ENCODE measurements at places on chromosomes 2 and 18. TPM values are rescaled to one million over a fixed set of nuclear protein-coding genes. Genes with fewer than 3 reads are reported as not detected.

- DNase-seq, result no peak
Measured at GRCh38 chr2:100584816-100585215, 22.0 kb downstream of the PDCL3 start.

DNA sequence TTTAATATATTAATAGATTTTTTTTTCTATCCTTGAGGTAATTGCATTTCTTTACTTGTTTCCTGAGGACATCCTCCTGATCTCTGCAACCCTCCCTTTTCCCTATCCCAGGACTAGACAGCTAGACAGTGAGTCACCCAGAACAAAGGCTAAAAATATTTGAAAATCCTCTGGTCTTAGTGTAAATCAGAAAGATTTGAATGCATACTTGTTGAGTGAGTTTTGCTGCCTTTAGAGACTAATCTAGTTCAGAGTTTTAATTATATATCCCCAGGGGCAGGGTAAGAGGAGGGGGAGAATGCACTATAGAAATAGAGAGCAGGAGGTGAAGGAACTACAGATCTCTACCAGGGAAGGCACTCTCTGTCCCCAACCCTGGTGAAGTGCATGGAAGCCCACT is 202.3 kb upstream of the TCF4 start:
- no peak for DNase-seq

- no peak for DNase-seq
Measured at GRCh38 chr2:227058888-227059399, 105.1 kb downstream of the COL4A4 start.

DNA sequence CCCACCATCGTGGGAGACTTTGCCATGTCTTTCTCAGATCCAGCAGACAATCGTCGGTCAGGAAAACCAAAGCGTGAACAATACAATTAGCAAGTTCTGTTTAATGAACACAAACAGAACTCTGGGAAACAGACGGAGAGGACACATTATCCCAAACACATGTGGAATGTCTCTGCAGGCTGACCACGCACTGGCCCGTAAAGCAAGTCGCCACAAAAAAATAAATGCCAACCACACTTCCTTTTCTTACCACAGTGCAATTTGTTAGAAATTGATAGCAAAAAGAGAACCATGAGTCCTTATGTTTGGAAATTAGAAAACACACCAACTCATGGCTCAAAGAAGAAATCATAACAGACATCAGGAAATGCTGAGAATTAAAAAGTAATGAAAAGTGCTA is 210.9 kb downstream of the TWIST2 start:
- DNase-seq, result no peak

- DNase-seq, result no peak
Measured at GRCh38 chr2:147374423-147374811, 470.4 kb upstream of the ACVR2A start.

DNA sequence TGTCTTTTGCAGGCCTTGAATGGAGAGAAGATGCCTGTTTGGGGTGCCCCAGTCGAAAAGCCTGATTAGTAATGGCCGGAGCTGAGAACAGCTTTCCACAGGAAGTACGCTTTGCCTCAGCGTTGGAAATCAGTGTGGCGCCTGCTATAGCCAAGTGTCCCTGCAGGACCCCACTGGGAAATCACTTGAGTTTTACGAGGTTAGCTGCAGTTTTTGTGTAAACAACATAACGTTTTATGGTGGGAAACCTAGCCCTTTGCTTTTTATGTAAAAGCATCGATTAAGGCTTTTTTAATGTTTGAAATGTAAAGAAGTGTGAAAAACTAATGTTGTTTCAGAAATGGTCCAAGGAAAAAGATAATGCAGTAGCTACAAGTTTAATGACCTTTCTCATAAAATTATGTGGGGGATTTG is 234.2 kb downstream of the TTC32 start:
- no peak for DNase-seq

- DNase-seq, result no peak
Measured at GRCh38 chr18:58230438-58231179, 186.6 kb downstream of the NEDD4L start.

GRCh38 chr2:239245872-239246721 is 154.7 kb downstream of the HDAC4 start:
- no peak for DNase-seq

DNA sequence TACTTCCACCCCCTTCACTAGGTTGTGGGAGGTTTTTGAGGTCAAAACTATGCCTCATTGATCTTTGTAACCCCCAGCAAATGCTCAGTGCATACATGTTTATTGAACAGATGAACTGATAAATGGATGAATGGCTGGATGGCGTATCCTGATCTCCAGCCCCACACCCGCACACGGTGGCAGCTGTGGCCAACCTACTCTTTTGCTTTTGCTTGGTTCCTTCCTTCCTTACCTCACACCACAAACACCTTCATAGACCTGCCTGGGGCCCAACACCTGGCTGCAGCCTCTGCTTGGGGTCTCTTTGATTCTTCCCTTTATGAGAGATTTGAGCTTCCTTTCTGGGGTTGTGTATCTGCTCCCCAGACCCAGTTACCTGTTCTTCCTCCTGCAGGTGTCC is 25.9 kb downstream of the SPP2 start:
- no peak for DNase-seq

- DNase-seq, result no peak
Measured at GRCh38 chr2:4012197-4012596, 308.8 kb downstream of the DCDC2C start.

GRCh38 chr2:60118061-60118460 is 435.4 kb downstream of the BCL11A start:
- DNase-seq, result no peak

- no peak for DNase-seq
Measured at GRCh38 chr2:68248361-68248760, 4.0 kb downstream of the PPP3R1 start.

GRCh38 chr2:118766871-118767270 is 80.6 kb downstream of the EN1 start:
- no peak for DNase-seq

GRCh38 chr2:15668611-15669305 is 77.1 kb downstream of the DDX1 start:
- no peak for DNase-seq

- DNase-seq, result no peak
Measured at GRCh38 chr2:31956312-31956711, 54.5 kb downstream of the MEMO1 start.

DNA sequence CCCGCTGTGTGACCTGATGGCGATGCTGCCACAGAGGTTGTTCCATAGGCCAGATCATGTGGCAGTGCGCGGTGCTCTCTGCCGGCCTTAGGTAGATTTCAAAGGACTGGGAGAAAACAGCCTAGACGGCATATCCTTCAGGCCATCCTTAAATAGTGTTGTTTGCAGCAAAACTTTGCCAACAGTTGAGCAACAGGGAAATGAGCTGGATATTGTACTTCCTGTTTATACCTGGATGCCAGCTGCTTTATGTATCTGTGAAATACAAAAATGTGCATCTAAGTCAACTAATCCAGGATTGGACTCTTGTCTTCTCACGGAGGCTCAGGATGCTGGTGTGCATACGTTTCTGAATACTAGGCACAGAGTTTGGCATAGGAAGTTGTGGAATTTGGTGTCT is 107.1 kb downstream of the EML6 start:
- no peak for DNase-seq

DNA sequence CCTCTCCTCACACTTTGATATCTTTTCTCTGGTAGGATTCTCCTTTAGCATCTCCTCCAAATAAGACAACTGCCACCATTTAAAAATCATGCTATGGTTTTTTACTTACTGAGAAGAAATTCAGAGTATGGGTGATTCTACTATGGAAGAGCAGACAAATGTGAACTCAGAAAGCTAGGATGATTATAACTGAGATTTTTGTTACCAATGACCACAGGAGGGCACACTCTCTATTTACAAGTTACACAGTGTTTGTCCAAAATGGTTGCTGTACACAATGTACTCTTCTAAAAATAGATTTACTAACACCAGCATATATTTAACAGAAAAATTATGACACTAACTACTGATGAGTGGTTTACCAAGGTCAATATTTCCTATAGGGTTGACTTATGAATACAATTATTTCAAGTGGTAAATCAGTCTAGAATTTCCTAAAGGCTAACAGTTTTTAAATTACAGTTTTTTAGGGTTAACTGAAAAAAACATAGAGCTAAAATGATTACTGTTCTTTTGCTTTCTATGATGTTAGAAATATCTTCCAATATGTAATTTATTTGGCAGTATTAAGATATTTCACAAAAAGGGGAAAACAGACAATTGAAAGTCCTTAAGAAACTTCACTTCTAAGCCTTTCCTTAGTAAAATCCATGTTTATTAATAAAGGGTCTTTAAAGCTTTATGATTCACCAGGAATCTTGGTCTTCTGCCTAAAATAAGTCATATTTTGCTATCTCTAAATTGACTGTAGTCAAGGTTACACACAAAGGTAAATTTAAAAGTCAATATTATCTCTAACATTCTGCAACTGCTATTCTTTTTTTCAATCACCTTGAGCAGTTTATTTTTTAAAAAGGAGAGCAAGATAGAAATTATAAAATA is 57.2 kb downstream of the MAP4K3 start:
- DNase-seq, result no peak

The TLX2 gene
- not detected for total RNA-seq

The SLC9A4 gene
- total RNA-seq, result not detected

The RAB12 gene
- total RNA-seq, result 47.7 TPM

The KIF3C gene
- 13.5 TPM for total RNA-seq

The FAM110C gene
- total RNA-seq, result 3.4 TPM

The POTEI gene
- total RNA-seq, result 0.26 TPM

The MOGAT1 gene
- not detected for total RNA-seq
